Activated B cell treated with CpG ODN at 0.5 μM for 24 hours (primary cell): ENCODE measurements at places on chromosomes 11 and 22. TPM values are rescaled to one million over a fixed set of nuclear protein-coding genes. Genes with fewer than 3 reads are reported as not detected.
A peak's percentile ranks its signal among the peaks of the same experiment; 100 is the strongest.

The OTOG gene
- not detected in 2 replicates for total RNA-seq

DNA sequence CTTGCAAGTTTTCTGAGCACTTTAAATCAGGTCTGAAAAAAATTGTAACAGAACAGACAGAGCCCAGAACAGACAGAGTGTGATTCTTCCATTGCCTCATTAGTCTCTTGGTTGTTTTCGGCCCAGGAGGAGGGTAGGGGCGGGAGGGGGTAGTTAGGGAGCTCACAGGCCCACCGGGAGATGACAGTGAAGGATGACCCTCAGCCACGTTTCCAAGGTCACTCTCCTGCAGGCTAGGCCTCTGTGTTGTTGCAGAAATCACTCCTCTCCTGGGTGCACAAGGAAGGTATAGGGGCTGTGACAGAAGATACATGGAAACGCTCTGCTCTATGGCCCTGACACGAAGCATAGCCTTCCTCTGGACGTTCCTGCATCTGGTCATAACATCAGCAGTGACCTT lies 69.3 kb downstream of the ABTB2 start:
- no peak for DNase-seq
- no peak overlapping the region for H3K4me3 ChIP-seq
- H3K27ac ChIP-seq, result no peak overlapping the region
- no peaks in the 10 kb centered on the region for H3K4me1 ChIP-seq

DNA sequence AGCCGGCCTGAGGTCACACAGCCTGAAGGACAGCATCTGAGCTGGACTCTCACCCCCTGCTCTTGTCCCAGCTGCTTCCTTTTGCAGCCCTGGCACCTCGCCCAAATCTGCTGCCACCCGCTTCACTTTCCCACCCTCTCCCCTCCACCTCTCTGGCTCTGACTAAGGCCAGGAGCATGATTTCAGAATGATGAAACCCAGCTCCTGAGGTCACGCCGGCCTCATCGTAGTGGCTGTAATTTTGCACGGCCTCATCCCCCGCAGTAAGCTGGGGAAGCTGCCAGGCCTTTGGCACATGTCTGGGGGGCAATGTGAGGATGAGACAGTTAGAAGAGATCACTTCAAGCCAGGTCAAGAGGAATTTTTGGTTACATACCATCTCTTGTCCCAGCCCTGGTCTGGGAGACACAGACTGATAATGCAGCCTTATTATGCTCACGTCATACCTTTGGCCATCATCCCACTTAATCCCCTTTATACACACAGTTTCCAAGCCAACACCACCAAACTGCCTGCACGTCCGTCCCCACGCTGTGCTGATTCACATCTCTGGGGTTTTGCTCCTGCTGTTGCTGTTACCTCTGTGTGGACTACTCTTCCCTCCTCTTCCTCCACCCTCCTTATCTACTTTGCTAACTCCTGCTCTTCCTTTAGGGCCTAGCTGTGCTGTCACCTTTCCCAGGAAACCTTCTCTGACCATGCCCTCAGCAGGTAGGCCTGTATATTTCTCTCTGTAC lies 58.1 kb downstream of the CHRDL2 start:
- H3K36me3 ChIP-seq, result no peaks in the 10 kb centered on the region
- H3K4me1 ChIP-seq, result no peaks in the 10 kb centered on the region
- H3K27me3 ChIP-seq, result no peaks in the 10 kb centered on the region

GRCh38 chr11:75430714-75431532 lies 2.1 kb downstream of the KLHL35 start:
- peak overlapping the region; percentile 82 for H3K4me3 ChIP-seq
- H3K27ac ChIP-seq, result peak overlapping the region; percentile 43
- peaks cover 40% of the 10 kb centered on the region for H3K27me3 ChIP-seq
- H3K36me3 ChIP-seq, result peaks cover 3% of the 10 kb centered on the region
- H3K4me1 ChIP-seq, result peaks cover 26% of the 10 kb centered on the region

- H3K4me3 ChIP-seq, result no peak overlapping the region
- H3K4me1 ChIP-seq, result no peaks in the 10 kb centered on the region
- H3K27me3 ChIP-seq, result no peaks in the 10 kb centered on the region
- H3K27ac ChIP-seq, result no peak overlapping the region
- no peaks in the 10 kb centered on the region for H3K36me3 ChIP-seq
Measured at GRCh38 chr22:47564651-47565434, 802.4 kb downstream of the TBC1D22A start.

The ALDH3B1 gene
- total RNA-seq, result 0.53 and 0.98 TPM in 2 replicates
